Progenitor cell of endocrine pancreas (in vitro differentiated cells): ENCODE measurements at places on chromosomes 4 and X.

DNA sequence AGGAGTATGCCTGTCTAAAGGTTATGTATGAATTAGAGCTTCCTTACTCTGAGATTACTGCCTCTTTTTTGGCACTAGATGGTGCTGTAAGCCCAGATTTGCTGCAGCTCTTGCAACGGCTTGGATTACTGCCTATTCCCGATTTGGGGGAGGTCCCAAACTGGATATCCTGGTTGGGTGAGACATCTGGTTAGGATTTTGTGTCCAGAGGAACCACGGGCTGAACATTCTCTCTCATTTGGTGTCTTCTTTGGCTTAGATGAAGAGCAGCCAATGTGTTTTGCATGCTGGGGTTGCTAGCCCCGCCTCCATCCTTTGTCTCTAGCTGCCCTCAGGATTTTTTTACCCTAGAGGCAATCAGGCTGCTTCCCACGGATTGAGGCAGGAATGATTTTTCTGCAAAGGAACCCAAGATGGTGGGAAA lies 31.9 kb downstream of the F8A1 start:
- DNase-seq: peak; percentile 14

- DNase-seq: no peak
These were observed 43.1 kb upstream of the RPS6KA3 start for GRCh38 chrX:20309806-20310205.

DNA sequence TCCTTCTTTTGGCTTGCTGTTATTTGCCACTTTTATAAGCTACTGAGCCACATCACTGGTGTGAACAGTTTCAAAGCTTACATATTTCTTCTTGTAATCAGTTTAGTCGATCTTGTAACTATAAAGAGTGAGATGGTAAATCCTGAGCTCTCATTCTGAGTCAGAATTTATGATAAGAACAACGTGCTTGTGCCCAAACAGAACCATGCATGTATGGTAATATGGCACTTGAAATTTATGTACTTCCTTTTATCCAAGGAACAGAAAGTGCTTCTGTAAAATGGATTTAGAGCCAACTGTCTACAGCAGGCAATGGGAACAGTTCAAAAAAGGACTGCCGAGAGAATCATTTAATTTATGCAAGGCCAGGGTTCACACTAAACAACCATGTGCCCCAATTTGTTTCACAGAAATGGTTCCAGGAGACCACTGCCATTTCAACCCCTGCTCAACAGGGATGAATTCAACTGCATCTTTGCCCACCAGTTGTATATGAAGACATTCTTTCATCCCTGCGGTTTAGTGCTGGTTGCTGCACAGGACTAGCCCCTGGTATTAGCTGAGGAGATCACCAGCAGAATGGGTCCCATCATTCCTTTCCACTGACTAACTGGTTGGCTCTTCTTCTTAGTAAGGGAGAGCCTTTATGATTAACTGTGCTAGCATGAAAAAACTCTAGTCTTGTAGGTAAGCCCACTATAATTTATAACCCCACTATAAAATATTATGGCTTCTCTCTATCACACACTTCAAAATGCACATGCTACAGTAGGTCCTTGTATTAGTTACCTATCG lies 162.9 kb upstream of the PGRMC2 start:
- no peak for DNase-seq

DNA sequence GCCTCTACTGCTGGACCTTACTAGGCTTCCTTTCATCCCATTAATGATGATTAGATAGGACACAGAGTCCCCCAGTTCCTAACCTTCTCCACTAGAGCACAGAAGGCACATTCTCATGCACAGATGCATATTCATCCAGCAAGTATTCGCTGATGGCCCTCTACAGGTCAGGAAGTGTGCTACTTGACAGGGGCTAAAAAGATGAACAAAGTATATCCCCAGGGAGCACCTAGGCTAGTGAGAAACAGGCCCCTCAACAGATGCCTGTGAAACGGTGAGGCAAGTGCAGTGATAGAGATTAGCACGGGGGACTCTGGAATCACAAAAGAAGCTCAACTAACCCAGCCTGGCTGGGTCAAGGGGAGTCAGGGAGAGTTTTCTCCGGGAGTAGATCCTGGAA lies 95.8 kb downstream of the MGST2 start:
- no peak for DNase-seq

DNA sequence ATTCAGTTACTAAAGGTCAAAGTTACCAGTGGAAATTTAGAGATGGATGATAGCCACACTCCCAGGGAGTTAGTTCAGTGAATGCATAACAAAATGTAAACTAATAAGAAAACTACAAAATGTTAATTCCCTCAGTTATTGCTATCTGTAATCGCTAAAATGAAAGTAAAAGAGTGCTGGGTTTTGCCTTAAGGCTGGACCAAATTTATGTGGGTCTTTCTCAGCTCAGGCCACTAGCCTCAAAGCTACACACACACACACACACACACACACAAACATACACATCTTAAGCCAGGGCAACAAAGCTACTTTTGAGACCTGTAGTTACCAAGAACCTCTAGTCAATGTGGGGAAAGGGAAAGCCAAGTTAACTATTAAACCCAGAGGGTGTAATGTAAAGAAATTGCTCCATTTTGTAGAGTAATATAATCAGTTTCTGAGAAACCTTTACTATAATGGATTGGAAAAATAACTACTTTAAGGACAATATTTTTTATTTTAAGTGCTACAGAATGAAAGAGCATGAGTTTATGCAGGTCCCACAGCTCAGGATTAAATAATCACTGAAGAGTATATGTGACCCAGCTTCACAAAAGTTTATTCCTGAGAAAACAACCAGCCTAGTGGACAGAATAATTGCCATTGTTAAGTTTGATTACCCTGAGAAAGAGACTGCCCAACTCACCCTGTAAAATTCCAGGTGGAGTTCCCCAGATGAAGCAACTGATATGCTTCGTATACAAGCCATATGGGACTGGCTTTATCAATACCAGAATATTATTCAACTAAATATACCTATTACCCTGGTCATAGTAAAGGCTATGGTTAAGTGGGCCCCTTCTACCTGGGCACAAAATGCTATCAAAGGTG lies 8.9 kb upstream of the UGT2A3 start:
- no peak for DNase-seq

GRCh38 chrX:31260351-31260750 lies 188.5 kb upstream of the FTHL17 start:
- DNase-seq: no peak

GRCh38 chr4:148442832-148443511 lies 758 bp upstream of the NR3C2 start:
- DNase-seq: no peak

GRCh38 chr4:186902361-186902760 lies 178.7 kb upstream of the FAT1 start:
- no peak for DNase-seq

DNA sequence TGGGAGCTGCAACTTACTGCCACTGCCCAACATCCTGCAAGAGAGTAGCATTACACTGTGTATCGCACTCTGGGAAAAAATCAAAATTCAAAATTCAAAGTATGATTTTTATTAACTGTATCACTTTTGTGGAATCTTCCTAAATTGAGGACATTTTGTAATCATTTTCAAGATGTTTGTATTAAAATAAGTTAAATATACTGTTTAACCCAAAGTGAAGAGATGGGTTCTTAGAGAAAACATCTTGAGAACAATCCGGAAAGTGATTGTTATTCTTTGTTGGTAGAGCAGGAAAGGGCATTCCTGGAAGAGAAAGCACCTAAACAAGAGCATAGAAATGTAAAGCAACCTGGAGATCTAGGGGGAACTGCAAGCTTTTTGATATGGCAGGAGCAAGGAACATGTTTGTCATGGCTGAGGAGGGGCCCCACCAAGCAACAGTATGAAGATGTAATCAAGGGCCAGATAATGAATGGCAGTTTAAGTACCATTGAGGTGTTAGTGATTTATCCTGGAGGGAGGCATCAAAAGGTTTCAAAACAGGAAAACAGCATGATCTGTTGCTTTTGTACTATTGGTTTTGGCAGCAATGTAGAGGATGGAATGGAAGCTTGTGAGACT lies 14.1 kb upstream of the SEC24D start:
- no peak for DNase-seq

DNA sequence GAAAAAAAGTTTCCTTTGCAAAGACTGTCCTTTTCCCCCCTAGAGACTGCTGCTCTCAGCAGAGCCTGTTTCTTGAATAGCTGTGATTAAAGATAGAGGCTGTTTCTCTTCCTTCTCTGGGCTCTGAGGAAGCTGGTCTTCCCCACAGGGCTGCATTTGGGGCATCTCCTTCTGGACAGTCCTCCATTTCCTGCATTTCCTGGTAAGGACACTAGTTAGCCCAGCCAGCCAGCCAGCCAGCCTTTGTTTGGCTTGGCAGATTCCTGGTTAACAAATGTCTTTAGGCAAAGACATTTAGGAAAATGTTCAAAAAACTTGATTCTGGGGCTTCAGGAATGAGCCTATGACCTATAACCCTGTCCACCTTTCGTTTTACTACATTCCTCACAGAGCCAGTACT lies 34.0 kb upstream of the PLAC1 start:
- no peak for DNase-seq
